ENCODE measurements at places on chromosomes 12 and 14. TPM values are rescaled to one million over a fixed set of nuclear protein-coding genes. Genes with fewer than 3 reads are reported as not detected.

Gene POLE
- 104 TPM for total RNA-seq

Gene KLRB1
- not detected for total RNA-seq

Gene CLEC1A
- not detected for total RNA-seq

Gene ARMH4
- total RNA-seq, result not detected

Gene GYS2
- total RNA-seq, result not detected

Gene DIO2
- total RNA-seq, result not detected

Gene ERH
- 52.3 TPM for total RNA-seq

Gene OTUB2
- total RNA-seq, result 2.3 TPM

Gene AQP2
- 0.10 TPM for total RNA-seq

DNA sequence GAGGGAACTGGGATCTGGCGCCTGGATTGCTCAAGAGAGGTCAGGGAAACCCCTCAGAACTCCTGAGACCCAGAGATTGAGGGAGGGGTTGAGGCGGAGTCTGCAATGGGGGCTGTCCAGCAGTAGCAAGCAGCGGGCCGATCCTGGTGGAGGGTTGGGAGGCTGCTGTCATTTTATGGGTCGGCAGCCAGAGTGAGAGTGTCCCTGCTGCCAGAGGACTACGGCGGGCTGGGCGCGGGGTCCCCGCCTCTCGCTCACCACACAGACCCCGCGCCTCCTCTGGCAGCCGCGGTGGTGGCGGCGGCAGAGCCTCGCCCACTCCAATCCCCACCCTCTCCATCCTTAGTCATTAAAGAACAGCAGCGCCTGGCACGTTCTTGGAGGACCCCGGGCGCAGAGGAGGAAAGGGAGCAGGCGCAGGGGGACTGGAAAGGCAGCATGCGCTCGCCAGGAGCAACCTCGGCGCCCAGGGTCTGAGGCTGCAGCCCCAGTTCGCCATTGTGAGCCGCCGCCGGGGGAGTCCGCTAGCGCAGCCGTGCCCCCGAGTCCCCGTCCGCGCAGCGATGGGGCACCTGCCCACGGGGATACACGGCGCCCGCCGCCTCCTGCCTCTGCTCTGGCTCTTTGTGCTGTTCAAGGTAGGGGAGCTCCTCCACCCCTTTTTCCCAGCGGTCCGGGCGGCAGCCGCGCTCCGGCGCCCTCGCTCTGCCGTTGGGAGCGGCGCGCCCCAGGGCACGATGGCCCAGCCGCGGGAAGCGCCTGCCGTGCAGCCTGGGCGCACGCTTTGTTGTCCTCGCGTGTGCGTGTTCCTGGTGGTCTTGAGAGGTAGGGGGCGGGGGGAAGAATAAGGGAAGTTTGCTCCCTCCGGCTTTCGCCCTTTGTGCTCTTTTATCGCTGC lies at the start of gene PTPRO:
Gene PTPRO (plus strand): TSS at position 345 of the 898 bp plus-strand sequence.
- DNase-seq, result no peak

- no peak for DNase-seq
Observed at GRCh38 chr12:120276734-120277133, 11.2 kb upstream of the PXN start.

DNA sequence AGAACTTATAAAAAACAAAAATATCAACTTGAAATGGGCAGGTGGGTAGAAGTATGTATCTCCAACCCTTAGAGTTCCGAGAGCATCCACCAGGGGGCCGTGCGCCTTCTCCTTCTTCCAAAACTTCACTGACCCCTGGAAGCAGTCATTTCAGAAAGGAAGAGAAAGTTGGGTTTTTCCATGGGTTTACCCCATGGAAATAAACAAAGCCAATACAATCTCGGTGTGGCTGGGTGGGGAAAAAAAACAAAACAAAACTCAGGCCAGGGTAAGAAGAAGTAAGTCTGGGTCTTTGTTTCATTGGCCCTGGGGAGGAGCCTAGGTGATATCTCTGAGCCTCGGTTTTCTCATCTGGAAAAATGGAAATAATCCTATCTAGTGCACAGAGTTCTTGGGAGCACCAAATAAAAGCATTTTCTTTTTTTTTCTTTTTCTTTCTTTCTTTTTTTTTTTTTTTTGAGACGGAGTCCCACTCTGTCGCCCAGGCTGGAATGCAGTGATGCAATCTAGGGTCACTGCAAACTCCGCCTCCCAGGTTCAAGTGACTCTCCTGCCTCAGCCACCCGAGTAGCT lies 33.6 kb upstream of the HNF1A start:
- peak; percentile 74 for DNase-seq

- no peak for DNase-seq
Observed at GRCh38 chr12:62701492-62701891, 233.5 kb downstream of the PPM1H start.

DNA sequence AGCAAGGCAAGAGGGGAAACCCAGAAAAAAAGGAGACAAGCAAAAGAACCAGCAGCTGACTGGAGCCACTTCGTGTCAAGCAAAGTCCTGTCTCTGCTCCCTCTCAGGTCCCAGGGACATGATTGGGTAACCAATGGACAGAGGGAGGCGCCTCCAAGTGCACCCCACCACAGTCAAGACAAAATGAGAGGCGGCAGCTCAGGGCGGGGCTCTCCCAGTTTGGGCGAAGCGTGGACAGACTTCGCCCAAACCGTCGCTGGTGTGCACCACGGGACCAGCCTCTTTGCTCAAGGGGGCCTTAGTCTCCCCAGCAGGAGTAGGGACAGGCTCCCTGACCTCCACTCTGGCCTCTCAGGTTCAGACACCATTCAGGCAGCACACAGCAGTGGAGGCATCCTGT lies 1.5 kb upstream of the BEGAIN start:
- DNase-seq, result no peak

DNA sequence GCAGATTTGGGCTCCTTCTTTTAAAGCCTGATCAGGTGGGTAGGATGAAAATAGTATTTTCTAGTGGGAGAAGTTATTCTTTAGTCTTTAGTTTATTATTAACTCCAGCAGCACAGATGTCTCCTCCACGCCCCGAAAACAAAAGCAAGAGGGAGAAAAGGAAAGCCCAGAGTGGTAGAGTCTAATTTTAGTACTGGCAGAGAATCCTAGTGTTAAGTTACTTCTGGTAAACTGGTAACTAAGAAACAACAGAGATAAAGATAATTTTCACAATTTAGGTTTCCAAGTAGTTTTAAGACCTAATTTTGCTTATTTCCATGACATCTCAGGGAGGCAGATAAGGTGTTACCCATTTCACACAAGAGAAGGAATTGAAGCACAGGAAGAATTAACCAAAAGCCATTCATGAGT lies 16.3 kb downstream of the ATP5MC2 start:
- DNase-seq, result peak; percentile 67

GRCh38 chr14:96811985-96812667 lies 14.9 kb downstream of the VRK1 start:
- DNase-seq, result no peak

- DNase-seq, result no peak
Observed at GRCh38 chr12:118288174-118288573, 84.5 kb downstream of the TAOK3 start.

DNA sequence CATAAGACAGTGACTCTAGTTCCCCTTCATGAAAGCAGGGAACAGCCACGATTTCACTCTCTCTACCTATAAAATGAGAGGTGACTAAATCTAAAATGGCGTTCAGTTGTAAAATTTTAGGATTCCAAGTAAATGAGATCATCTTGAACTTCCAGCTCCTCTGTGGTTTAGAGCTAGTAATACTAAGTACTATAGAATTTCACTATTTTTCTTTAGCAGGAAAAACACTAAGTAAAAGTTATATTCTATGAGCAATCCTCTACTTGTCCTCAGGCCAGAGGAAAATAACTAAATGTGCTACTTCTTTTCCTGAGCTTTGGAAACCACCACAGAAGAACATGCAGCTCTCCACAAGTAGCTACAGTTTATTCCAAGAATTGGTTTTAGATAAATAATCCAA lies 55.6 kb downstream of the NIN start:
- no peak for DNase-seq

DNA sequence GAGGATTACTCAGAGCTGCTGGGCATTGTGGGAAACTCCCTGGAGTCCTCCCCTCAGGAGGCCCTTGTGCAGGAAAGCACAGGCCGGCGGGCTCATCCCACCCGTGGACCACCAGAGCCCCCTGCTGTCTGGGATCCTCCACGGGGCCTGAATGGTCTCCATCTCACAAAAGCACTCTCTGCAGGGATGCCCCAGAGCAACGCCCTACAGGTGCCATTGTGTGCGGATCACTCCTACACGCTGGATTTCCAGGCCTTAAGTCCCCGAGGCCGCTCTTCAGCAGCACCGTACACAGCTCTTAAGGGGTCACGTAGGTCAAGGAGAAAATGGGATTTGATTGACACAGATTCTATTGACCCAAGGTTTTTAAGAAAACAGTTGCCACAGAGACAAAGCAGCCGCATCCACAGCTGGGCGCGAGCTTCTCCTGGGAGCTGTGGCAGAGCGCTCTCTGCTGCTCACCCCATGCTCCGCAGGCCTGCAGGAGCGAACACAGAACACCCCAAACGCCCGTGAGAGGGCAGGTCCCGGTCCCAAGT lies 36.7 kb upstream of the RIMBP2 start:
- no peak for DNase-seq

DNA sequence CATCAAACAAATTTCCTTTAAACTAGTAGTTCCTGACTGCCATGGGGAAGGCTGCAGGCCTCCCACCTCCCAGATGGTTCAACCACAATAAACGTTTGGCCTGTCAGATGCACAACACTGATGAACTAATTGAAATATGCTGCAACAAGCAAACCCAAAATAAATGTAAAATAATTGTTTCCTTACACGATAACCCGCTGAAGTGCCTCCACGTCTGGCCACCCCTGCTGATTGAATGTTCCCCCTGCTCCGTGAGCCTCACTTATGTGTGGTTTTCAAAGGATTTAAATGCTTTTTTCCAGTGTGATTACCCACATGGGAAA lies 8.4 kb downstream of the PITPNM2 start:
- no peak for DNase-seq

- peak; percentile 48 for DNase-seq
Observed at GRCh38 chr12:90945070-90945649, 9.8 kb downstream of the CCER1 start.

DNA sequence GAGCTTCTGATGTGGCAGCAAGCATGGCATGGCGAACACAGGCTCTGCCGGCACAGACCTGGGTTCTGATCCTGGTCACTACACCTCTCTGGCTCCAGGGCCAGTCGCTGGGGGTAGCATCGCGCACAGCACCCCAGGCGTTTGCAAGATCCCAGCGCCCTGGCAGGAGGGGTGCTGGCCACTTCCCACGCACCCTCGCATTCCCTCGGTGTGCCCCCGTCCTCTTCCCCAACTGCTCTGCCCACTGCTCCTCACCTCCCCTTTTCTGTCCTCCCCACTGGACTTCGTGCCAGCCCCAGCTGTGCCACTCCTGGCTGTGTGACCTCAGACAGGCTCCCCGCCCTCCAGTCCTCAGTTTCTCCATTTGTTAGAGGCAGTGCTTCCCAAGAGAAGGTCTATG lies 2.8 kb downstream of the CDK2AP1 start:
- no peak for DNase-seq

DNA sequence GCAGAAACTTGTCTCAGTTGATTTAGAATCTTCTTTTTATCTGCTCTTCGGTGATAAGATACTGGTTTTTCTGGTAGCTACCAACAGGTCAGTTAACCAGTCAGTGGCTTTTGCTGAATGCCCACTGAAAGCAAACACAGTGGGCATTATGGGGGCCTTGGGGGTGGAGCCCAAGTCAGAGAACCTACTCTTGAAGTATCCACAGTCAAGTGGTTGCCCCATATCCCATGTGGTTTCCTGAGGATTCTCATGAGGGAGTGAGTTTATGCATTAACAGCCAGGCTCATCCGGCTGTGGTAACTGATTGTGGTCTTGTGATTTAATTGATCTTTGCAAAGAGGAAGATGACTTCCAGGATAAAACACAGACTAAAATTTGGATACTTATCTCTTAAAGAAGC lies 83.7 kb downstream of the ST8SIA1 start:
- no peak for DNase-seq

DNA sequence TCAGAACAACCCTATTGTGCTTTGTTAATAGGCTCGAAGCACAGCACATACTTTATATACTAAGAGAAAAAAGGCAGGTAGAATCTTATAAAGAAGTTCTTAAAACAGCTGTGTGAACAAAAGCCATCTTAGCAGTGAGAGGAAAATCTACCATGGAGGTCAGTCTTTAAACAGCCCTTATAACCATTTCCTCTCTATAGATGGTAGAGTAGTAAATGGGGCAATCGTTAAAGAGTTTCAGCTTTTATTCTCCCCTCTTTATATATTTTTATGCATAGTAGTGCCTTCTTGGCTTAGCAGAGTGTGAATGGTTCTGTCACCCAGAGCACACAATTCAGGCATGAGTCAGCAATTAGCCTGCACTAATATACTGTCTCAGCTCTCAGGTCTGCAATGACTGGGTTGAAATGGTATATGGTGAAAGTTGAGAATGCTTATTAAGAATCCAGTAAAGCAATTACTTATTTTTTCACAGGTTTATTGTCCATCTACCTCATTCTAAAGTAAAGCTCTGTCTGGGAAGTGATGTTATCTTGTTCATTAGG lies 305.0 kb downstream of the NELL2 start:
- DNase-seq, result no peak

DNA sequence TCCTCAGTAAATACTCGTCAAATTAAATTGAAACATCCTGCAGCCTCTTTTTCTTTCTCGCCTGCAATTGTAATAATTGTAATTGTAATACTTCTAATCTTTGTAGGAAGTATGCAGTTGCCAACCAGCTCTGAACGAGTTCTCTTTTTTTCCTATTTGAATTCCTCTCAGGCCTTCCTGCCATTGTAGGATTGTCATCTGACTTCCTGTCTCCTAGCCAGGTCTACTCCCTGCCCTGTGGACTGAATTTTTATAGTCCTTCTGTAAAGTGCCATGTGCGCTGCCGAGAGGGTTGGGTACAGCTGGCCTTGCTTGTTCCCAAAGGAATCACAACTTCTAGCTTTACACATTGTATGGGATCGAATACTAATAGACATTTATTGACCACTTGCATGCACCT lies 183.3 kb downstream of the SSPN start:
- no peak for DNase-seq

DNA sequence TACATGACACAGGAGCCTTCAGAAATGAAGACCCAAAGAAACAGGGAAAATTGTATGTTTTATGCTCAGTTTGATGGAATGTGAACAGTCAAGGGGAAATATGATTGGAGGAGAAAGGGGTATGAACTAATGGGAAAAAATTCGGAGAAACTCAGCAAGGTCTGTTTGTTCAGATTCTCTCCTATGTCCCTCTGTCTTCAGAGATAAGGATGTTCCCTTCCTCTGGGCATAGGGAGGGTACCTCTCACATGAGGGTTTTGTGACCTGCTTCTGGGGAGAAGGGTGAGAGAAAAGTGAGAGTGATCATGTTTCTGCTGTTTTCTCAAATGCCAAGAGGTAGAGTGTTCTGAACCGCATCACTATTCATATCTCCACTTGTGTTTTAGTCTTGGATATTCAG lies 26.6 kb upstream of the LIMA1 start:
- DNase-seq, result no peak

- DNase-seq, result peak; percentile 63
Observed at GRCh38 chr12:10771132-10771733, 31.2 kb downstream of the TAS2R7 start.

DNA sequence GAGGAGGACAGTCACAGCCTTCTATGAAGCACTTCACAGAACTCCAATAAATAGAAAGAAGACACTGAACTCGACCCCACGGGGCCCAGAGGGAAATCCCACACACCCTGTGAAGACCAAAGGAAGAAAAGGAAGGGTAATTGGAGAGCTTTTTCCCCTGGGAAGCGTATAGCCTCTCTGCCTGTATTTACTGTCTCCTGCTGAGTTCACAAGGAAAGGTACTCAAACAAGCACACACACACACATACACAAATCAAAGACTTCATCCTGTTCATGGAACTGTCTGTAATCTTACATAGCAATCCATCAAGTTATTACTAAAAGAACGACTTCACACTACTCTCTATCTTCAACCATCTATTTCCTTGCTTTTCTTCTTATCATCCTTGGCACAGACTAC lies 15.3 kb downstream of the FOXN3 start:
- DNase-seq, result no peak

Measured in HT-29 (cell line).